Epithelial cell of proximal tubule (primary cell): ENCODE measurements at places on chromosomes 2 and 18. TPM values are rescaled to one million over a fixed set of nuclear protein-coding genes. Genes with fewer than 3 reads are reported as not detected.

GRCh38 chr2:17164550-17164949 is 353.7 kb downstream of the RAD51AP2 start:
- DNase-seq = no peak

POTEF gene
- total RNA-seq = not detected in 2 replicates

TLX2 gene
- total RNA-seq = not detected in 2 replicates

CFAP65 gene
- total RNA-seq = 1.1 TPM in 1 of 2 replicates, not detected in the other

KCNJ13 gene
- total RNA-seq = not detected in 2 replicates

CDH7 gene
- not detected in 2 replicates for total RNA-seq

- DNase-seq = no peak
Observed at GRCh38 chr2:11152591-11152990, 2.7 kb upstream of the SLC66A3 start.

GRCh38 chr2:220585241-220585640 is 957.8 kb downstream of the SLC4A3 start:
- DNase-seq = no peak

CRYGD gene
- total RNA-seq = not detected in 2 replicates

CD226 gene
- total RNA-seq = 0.12 and 1.9 TPM in 2 replicates

MC2R gene
- total RNA-seq = not detected in 2 replicates

DNA sequence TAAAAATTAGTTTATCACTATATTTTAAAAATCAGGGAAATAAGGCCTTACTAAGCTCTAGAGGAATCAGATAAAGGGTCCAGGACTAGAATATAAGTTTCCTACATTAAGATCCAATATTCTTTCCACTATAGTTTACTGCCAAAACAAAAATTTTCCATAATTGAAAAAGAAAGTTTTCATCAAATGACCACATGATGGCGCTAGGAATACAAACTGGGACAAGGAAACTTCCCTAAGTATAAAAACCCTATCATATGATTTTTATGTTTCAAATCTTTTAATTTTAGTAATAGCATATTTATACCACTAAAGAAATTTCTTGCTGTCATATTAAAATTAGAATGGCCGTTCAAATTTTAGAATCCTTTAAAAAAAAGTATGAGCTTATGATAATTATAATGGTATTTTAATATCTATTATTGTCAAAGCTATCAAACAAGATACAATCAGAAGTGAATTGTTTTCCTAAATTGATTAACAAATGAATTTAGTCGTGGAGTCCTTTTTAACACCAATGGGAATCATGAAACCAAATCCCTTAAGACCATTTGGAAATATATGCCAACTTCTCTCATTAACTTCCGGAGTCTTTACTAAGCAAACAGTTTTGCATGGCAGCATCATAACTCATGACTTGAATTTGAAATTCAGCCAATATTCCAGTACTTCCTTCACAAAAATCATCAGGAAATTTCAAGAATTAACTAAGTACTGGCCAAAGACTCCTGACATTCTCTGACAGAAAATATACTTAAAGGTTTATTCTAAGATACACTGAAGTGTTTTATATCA is 70.3 kb downstream of the SCN1A start:
- DNase-seq = no peak
